Stimulated activated CD8-positive, alpha-beta memory T cell treated with anti-CD3 and anti-CD28 coated beads, Interleukin-4, amount 100 ng/mL, for 1 hour (primary cell): ENCODE measurements at places on chromosomes 4 and X.

GRCh38 chrX:78035061-78035460 lies 65.6 kb upstream of the PGAM4 start:
- DNase-seq = no peak

DNA sequence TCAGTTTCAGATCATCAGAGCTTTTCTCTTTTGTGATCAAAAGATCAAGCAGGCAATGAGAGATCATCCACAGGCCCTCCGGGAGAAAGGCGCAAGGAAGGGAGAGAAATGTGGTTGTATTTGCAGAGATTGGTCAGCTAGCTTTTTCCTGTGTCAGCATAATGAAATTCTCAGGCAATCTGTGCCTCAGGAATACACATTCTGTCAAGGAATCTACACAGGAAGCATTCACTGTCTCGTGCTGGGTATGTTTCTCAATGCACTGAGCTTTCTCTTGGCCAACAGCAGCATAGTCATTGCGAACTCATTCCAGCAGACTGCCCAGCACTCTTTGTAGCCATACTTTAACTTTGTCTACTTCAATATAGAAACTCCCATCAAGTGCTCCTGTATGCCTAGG lies 413.7 kb downstream of the PPP3CA start:
- no peak for DNase-seq

DNA sequence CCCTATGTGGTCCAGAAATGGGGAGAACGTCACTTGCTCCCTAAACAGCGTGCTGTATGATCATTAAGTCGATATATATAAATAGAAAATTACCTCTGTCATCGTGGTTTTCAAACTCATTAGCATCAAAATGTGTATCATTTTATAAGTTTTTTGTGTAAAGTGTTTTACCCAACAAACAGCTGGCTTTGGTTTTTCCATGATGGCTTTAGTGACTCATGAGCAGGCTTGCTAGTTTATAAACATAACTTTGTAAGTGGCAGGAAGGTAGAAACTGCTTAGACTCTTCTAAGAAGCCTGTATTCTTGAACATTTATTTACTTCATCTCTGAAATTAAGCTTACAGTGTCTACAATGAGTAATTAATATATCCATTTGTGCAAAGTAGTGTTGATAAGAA lies 108.4 kb upstream of the DIPK2B start:
- DNase-seq = no peak

- no peak for DNase-seq
These were observed 129.6 kb downstream of the LUZP4 start for GRCh38 chrX:115419069-115419468.

GRCh38 chr4:114692958-114693357 lies 94.4 kb downstream of the UGT8 start:
- no peak for DNase-seq

DNA sequence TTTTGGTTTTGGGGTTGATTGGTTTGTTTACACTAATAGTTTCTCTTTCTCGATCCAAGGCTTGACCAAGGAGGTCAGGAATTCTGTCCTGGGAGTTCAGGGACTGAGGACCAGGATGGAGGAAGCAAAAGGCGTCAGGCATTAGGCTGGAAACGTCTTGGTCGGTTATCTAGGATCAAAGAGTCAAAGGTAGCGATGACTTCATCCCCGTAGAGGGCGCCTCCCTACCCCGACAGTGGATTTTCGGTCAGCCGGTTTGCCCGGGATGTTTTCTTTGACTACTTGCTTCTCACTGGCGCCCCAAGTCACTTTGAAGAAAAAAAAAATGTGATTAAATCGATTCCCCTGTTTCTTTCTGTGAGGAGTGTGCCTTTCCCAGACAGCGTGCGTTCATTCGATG lies 980 bp upstream of the FHDC1 start:
- no peak for DNase-seq

GRCh38 chr4:153327247-153327646 lies 17.2 kb upstream of the MND1 start:
- no peak for DNase-seq

DNA sequence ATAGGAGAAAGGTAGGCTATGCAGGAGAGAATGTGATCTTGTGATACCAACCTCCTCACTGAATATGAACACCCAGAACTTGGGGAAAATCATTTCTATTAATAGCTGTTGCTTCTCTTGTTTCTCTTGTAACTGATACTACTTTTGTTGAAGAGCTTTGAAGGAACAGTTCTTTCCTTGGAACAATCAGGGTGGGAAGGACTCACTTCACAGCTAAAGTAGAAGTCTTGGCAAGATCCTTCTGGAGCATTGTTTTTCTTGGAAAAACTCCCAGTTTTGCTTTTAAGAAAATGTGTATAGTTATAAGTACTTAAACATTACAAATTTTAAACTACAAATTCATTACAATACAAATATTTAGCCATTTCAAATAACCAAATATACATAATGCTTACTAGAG lies 19.1 kb upstream of the XK start:
- DNase-seq = no peak

GRCh38 chrX:580030-580429 lies 50.6 kb upstream of the SHOX start:
- no peak for DNase-seq

GRCh38 chr4:142358656-142359055 lies 487.4 kb downstream of the INPP4B start:
- DNase-seq = no peak
